ENCODE measurements at places on chromosomes 12 and 14.

DNA sequence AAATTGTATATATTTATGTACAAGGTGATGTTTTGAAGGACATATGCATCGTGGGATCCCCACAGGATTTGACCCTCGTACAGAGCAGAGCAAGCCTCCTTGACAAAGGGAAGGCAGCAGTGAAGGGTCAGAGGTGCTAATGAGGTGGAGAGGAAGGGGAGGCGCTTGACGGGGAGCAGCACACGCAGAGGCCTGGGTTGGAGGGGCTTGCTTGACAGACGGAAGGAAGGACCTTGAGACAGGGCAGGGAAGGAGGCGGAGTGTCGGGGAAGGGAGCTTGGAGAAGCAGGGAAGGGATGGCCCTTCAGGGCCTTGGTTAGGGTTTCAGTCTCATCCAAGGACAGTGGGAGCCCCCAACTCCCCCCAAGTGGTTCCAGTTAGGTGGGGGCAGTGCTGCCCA is 52.6 kb downstream of the ZNF664 start:
- DNase-seq = no peak

- no peak for DNase-seq
Measured at GRCh38 chr12:14951851-14952250, 9.6 kb downstream of the ARHGDIB start.

DNA sequence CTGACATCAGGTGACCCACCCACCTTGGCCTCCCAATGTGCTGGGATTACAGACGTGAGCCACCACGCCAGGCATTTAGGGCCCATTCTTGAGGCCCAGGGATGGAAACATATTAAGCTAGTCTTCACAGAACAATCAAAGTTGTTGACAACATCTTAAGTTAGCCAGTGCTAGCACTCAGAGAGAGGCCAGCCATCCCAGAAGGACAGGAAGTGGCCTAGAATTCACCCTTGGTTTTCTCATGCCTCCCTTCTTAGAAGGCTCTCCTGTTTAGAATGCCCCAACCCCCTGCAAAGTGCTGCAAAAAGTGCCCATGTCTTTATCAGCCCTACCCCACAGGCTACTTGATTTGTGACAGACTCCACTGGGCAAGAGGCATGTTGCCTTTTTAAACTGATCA is 12.1 kb upstream of the OR6J1 start:
- no peak for DNase-seq

DNA sequence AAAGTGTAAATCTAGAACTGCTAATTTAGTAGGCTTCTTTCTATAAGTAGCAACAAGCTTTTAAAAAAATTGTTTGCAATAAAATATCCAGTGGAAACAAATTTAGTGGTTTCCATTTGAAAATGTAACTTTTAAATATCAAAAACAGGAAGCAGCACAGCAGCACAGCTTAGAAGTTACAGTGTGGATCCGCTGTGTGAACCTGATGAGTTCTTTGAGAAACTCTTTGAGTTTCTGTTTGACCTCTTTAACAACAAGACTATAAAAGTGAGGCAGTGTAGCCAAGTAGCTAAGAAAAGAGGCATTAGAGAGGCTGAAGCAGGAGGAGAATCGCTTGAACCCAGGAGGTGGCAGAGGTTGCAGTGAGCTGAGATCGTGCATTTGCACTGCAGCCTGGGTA is 178.3 kb downstream of the NAV3 start:
- DNase-seq = no peak

DNA sequence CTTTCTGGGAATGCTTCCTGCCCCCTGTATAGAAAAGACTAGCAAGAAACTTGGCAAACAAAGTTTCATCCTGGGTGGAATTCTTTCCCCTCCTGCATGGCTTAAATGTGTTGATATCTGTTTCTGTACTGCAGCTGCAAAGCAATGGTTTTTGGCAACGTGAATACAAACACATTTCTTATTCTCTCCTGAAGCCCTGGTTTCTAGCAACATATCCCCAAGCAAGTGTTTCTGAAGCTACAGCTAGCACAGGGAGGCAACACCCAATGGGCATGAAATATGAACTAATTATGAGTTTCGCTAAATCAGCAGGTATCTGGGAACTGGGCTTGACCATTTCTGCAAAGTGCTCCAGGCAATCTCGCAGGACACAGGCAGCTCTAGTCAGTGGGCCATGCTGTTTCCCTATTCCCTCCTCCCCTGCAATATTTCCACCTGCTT is 392.3 kb upstream of the TMPO start:
- no peak for DNase-seq

DNA sequence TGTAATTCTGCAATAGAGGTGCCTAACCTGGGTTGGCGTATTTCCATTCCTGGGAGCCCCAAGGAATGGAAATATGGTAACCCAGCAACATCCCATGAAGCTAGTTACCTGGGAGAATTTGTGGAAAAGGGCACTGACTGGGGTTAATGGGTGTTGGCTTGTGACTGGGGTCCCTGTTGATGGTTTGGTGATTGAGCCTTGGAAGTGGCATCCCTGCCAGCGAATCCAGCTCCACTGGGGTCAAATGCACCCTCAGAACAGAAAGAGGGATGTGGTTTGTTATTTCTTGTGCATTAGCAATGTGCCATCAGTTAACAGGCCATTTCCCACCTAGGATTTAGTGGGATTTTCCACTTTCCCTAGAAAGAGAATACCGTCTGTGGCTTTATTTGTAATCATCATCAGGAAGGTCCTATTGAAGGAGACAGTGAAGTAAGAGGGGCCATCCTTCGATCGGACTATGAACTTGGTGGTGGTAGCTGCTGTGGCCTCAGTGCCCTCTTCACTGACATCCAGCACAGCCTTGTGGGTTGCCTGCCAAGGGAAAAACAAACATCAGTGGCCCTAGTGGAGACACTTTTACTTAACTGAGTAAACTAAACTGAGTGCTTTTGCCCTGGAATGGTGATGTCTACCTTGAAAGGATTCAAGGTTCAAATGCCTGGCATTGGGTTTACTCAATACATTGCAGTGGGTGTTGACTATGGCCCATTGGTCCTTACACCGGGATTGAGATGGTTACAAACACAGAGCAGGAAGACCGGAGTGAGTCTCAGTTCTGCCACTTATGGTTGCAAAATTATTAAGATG is 10.4 kb upstream of the SERPINA11 start:
- DNase-seq = no peak

DNA sequence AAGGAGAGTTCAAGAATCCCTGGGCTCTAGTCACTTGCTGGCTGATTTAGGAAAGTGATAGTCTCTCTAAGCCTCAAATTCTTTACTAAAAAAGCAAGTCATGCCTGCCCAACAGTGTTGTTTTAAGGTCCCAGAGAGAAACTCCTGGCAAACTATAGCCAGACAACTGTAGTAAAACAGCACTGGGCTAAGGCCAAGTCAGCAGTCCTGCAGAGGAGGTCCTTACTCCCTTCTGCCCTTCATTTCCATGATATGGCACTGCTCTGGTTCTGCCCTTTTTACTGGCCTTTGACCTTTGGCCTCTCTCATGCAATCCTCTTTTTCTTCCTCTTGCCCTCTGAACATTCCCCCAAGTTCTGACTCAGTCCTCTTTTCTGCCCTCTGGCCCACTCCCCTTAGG is 74.9 kb downstream of the VWF start:
- DNase-seq = no peak

- no peak for DNase-seq
Measured at GRCh38 chr12:73226593-73226992, 954.4 kb downstream of the TRHDE start.

- no peak for DNase-seq
Measured at GRCh38 chr12:123741937-123742572, 20.0 kb upstream of the DNAH10 start.

- no peak for DNase-seq
Measured at GRCh38 chr14:24595073-24595808, 14.2 kb downstream of the GZMH start.

DNA sequence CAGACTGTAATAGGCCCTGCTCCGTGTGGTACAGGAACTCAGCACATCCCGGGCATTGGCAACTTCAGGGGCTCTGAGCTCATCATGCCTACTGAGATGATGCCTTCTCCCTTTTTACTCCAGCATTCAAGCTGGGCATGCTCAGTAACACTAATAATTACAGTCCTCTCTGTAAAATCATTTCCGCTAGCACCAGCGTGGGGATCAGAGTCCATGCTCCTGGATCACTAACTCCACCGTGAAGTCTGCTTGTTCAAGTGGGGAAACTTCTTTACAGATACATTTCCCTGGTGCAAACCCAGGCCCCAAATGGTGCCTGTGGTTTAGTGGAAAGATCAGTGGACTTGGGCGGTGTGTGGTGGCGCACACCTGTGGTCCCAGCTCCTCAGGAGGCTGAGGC is 16.7 kb downstream of the CLSTN3 start:
- DNase-seq = no peak

DNA sequence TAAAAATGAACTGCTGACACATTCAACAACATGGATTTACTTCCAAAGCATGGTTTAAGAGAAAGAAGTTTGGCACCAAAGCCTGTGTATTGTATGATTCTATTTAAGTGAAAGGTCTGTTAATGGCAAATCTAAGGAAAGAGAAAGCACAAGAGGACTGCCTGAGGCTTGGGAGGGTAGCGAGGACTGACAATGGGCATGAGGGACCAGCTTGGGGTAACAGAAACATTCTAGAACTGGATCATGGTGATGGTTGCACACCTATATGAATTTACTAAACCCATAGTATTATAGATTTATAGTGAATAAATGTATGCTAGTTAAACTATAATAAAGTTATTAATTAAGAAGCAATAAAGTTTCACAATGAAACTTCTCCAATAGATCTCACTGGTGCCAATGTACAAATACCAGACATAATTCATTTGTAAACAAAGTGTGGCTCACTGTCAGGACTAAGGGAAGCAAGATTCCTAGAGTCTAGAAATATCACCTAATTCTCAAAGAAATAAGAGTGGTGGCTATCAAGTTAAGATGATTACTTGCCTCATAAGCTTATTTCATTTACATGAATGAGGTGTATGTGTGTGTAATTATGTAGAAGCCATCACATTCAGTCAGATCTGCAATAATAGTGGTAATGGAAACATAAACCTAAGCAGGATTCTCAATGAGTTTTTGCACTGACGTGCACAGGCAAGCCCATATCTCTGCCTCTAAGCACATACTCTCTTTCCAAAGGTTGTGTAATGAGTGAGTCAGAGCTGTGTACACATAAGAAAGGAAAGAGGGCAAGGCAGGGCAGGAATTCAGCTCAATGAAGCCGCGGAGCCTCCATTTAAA is 353.4 kb downstream of the KCNH5 start:
- DNase-seq = no peak

- DNase-seq = no peak
Measured at GRCh38 chr14:88933191-88933590, 108.7 kb downstream of the TTC8 start.

- DNase-seq = no peak
Measured at GRCh38 chr12:102811110-102811737, 105.8 kb downstream of the PAH start.

- no peak for DNase-seq
Measured at GRCh38 chr14:61438497-61438859, 117.1 kb downstream of the PRKCH start.

GRCh38 chr12:32692358-32692757 is 13.3 kb downstream of the DNM1L start:
- no peak for DNase-seq

- no peak for DNase-seq
Measured at GRCh38 chr14:104171029-104171697, 32.8 kb downstream of the KIF26A start.
